ENCODE measurements at places on chromosomes 2 and 18.

GRCh38 chr2:54912305-54912704, 137.9 kb downstream of the RTN4 start:
- DNase-seq = no peak

DNA sequence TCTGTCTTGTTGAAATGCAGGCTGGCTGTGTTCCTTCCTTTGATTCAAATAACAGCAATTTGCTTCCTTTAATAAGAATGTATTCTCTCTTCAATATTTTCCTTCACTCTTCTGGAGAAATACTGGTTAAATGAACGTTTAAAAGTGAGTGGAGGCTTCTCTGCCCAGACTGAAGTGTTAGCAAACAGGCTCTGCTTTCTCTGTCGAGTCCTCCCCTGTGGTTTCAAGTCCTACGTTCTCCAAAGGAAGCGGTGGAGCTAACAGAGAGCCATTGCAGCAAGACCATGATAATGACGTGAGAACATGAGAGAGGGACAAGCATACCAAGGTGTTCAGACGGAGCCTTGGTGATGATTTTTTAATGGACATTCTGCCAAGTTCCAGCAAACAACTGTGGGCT, 26.2 kb upstream of the PID1 start:
- no peak for DNase-seq

DNA sequence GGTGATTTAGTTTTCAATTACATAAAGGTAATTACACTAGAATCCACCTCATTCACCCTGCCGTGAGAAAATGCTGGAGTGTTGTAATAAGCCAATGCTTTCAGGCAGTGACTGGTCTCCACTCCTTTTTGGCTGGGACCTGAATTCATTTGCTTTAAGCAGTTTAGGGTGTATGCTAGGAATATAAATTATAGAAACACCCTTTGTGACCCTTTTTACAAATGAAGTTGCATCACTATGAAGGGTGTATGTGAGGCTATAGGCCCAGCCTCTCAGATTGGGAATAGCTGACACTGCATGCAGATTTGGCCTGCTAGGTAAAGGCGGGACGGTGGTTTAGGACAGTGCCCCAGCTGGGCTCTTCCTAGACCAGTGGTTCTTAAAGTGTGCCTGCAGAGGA, 50.8 kb upstream of the NFE2L2 start:
- no peak for DNase-seq

DNA sequence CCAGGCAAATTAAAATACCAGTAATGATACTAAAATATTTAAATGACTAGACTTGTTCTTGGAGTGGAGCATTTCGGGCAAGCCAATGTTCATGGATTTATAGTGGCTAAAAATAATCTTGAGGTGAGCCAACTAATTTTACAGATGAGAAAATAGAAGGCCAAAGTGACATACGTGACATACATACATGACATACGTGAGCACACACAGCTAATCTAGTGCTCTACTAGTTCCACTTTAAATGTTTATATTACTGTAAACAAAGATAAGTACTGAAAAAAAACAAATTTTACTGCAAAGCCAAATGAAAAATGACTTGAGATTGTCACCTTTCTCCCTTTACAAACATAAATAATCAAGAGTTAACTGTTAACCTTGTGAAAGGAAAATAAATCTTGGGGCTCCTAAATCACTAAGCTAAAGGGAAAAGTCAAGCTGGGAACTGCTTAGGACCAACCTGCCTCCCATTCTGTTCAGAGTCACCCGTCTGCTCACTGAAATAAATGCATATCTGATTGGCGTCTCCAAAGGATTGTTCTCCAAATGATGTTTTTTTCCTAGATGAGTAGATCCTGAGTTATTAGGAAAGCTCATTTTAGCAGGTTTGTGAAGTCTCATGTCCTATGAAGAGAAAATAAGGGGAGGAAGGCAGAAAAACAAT, 96.7 kb downstream of the PMS1 start:
- DNase-seq = no peak

- no peak for DNase-seq
These were observed 8.8 kb upstream of the GBX2 start for GRCh38 chr2:236176951-236177350.

DNA sequence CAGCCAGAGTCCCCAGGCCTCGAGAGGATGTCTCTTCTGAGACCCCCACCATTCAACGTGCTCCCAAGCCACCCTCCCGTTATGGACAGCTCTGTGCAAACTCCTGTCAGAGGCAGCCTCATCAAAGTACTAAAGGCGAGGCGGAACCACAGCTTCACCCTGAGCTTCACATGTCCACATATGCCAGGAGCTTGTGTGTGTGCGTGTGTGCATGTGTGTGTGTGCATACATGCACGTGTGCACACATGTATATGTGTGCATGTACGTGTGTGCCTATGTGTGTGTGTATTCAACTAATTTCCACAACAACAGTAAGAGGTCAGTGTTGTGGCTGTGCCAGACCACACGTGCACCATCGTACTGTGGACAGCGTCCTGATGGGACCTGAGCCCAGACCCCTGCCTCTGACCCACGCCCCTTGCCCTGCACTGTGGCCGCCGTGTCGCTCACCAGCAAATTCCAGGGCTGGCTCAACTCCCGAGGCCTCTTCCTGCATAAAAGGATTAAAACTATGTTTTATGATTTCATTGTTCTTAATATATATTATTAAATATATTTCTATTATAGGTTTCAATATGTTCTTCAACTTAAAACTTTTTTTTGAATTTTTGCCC, 444.8 kb downstream of the EIPR1 start:
- DNase-seq = no peak

Measured in kidney tubule cell (primary cell).